GM04504 (cell line): ENCODE measurements at places on chromosomes 7 and 10.

DNA sequence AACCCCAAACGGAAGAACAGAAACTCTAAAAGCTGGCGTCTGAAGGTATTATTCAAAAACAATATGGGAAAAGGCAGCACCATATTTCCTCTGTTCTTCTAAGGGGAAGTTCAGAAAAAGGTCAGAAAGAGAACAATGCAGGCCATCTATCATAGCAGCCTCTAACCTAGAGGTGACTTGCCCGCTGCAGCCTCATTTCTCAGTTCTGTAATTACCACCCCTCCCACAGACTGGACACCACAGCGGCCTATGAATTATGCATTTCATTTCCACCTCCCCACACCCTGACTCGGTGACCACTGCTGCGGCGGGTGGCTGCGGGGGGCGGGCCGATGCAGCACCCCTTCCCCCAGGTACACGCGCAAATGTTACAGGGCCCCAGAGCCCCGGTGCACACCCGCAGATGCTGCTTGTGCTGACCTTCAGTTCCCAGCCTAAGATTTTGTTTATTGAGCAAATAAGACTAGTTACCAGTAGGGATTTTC, 125.5 kb downstream of the CLEC2L start:
- no peak for DNase-seq

DNA sequence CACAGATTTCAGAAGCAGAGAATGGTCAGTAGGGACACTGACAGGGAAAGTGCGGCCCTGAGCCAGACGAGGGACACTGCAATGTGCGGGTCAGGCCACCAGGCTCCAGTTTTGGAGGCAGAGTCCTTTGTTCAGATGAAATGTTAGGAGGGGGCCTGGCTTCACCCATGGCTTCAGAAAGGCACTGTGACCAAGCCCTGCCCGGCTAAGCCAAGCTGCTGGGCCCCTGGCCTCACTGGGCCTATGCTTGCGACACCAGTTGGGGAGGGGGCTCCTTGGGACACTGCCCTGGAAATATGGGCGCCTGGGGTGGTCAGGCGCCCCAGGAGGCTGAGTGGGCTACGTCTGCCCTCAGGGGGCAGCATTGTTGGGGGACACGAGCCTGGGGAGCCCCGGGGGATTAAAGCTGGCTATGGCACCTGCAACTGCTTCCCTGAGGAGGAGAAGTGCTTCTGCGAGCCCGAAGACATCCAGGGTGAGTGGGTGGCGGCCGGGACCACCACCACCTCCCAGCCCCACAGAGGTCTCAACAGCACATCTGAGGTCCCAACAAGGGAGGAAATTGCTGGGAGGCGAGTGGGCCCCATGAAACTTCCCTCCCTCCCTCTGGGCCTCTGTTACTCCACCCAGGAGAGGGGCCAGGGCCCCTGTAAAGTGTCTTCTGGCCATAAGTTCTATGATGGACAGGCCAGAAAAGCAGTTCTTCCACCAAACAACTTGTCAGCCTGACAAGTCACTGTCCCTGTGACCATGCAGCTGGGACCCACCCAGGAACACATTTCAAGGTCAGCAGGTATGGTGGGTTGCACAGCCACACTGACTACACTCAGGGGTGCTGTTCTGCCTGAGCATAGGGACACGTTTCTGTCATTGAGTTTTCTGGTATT, 24.8 kb upstream of the CSGALNACT2 start:
- DNase-seq, result no peak

GRCh38 chr10:121411004-121411403, 187.2 kb downstream of the FGFR2 start:
- DNase-seq, result no peak

- DNase-seq, result no peak
These were observed 272.3 kb downstream of the SEMA3D start for GRCh38 chr7:84914598-84914997.

- no peak for DNase-seq
These were observed 152.2 kb upstream of the TCF7L2 start for GRCh38 chr10:112797855-112798254.

- no peak for DNase-seq
These were observed 4.1 kb downstream of the MMS19 start for GRCh38 chr10:97494151-97494550.

DNA sequence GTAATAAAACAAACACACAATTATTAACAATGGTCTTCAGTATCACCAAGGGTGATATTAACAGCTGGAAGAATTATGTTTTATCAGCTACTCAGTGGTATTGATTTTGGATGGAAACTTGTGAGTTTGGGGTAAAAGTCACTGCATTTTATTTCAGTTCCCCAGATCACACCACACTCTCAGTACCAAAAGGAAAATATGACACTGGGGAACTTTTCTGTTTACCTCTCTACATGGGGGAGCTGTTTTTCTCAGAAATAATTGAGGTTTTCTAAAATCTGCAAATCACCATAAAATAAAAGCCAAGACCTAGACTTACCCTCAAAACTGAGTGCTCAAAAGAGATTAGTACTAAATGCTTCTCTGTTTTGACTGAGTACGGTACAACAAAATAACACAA, 98.6 kb upstream of the FEZF1 start:
- no peak for DNase-seq

GRCh38 chr7:9030976-9031375, 597.6 kb downstream of the NXPH1 start:
- DNase-seq, result no peak

DNA sequence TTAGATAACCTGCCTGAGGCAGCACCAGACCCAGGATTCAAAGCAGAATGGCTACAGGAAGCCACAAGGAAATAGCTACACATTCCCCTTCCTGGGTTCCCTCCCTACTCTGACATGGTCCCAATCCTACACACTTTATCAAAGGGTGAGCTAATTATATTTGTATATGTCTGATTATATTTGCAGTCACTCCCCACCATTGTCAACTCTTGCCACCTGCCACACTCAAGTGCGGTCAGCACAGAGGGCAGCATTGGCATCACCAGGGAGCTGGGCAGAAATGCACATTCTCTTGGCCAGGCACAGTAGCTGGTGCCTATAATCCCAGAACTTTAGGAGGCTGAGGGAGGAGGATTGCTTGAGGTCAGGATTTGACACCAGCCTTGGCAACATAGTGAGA, 114.1 kb upstream of the PDLIM1 start:
- DNase-seq, result no peak

GRCh38 chr7:124366118-124366517, 333.3 kb upstream of the TMEM229A start:
- DNase-seq, result no peak

DNA sequence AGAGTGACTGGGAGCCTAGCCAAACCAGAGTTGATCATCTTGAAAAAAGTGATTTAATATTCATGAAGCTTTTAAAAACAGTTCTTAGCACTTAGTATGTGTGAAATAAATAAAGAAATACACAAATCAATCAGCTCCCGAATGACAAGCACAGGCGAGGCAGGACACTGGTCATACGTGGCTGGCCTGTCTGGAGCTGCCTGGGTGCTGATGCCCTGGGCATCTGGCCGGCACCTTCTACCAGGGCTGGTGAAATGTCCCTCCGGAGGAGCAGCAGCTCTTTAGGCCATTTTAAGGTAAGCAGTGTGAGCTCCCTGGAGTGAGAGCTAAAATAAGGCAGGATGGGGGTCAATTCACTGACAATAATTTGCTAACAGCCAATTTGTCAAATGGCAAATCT, 23.7 kb downstream of the IL15RA start:
- no peak for DNase-seq

DNA sequence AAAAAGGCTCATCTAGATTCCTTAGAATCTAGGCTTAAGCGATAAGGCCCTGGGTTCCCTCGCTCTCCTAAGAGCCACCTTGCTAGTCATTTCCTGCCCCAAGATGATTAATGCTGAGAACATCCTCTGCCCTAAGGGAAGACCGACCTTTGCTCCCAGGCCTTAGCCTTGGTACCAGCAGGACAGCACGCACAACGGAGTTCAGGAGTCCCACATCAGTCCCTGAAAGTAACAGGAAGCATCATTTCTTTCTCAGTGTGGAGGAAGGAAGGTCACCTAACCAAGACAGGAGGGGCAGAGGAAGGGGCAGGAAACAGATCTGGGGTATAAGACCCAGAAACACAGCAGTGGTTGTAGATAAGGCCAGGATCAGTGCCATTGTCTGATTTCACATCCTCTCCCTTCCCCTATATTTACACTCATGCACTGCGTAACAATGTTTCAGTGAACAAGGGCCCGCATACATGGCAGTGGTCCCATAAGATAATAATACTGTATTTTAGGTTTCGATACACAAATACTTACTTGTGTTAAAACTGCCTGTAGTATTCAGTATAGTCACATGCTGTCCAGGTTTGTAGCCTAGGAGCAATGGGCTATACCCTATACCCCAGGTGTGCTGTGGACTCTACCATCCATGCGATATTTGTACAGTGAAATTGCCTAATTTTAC, 8.1 kb upstream of the FAM107B start:
- no peak for DNase-seq

DNA sequence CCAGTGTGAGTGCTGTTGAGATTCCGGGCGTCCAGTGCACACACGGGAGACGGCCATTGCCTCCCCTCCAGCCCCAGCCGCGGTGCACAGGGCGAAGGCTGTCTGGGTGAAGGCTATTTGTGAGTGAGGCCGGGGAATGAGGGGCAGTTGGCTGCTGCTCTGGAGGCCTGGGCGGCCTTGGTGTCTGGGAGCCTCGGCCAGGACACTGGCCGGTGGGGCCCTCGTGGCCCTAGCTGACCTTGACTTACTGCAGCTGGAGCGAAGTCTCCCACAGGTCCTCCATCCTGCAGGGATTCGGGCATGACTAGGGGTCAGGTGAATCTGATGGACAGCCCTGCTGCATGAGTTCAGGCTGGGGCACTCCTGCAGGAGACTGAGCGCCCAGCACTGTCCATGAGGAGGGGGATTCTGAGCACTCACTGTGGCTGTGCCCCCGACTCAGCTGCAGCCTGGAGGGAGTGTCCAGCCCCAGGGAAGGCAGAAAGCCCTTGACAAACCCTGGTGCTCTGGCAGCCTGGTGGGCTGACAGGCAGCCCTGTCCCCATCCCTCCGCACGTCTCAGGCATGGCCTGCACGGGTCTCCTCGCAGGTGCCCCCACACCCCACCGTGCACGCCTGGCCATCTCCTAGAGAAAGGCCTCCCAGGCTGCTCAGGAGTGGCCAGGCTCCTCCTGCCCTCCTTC, 52.7 kb upstream of the FAM20C start:
- no peak for DNase-seq

GRCh38 chr7:100367251-100367620, 6.1 kb upstream of the PILRA start:
- no peak for DNase-seq

- DNase-seq, result no peak
These were observed 14.6 kb upstream of the BRI3 start for GRCh38 chr7:98266840-98267239.

GRCh38 chr10:99850021-99850766, 67.8 kb downstream of the ABCC2 start:
- DNase-seq, result no peak
